ENCODE measurements at places on chromosomes 3 and 15.

GRCh38 chr3:194952841-194953241 lies 267.2 kb downstream of the FAM43A start:
- DNase-seq, result no peak

GRCh38 chr15:45606841-45607240 lies 19.7 kb downstream of the BLOC1S6 start:
- DNase-seq, result no peak

- no peak for DNase-seq
These were observed 68.7 kb downstream of the SUMF1 start for GRCh38 chr3:4398120-4398940.

- DNase-seq, result no peak
These were observed 509.9 kb downstream of the VGLL3 start for GRCh38 chr3:86481031-86481430.

DNA sequence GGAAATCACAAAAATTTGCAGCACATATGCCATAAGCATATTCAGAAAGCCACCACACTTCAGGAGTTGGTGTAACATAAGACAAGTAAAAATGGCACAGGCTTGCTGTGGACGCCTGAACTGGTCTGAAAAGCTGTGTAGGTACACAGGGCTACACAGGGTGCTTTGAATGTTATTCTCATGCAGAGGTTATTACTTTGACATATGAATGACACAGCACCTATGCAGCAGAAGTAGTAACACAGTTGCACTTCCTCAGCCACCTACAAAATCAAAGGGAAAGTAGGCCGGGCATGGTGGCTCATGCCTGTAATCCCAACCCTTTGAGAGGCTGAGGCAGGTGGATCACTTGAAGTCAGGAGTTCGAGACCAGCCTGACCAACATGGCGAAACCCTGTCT lies 54.5 kb downstream of the OSBPL10 start:
- no peak for DNase-seq

DNA sequence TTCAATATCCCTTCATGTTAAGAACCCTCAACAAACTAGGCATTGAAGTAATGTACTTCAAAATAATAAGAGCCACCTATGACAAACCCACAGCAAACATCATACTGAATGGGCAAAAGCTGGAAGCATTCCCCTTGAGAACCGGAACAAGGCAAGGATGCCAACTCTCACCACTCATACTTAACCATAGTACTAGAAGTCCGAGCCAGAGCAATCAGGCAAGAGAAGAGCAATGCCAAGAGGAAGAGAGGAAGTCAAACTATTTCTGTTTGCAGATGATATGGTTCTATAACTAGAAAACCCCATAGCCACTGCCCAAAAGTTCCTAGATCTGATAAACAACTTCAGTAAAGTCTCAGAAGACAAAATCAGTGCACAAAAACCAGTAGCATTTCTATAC lies 161.9 kb downstream of the UBE2E2 start:
- no peak for DNase-seq

- no peak for DNase-seq
These were observed 27.9 kb upstream of the SFMBT1 start for GRCh38 chr3:53073553-53074365.

DNA sequence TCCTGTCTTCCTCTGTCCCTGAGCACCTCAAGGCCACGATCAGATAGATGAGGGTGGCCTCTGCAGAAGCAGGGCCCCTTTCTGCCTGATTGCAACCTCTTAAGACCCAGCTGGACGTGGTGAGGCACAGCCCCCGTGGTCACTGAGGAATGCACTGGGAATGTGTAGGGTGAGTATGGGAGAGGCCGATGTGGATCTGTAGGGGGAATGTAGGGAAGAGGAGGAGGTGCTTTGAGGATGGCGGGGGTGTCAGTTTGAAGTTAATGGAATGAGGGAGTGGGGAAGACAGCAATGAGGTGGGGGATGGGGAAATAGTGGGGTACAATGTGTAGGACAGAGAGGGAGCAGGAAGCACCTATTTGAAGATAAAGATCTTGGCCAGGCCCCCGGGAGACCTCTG lies 785 bp upstream of the IQCF5 start:
- no peak for DNase-seq

DNA sequence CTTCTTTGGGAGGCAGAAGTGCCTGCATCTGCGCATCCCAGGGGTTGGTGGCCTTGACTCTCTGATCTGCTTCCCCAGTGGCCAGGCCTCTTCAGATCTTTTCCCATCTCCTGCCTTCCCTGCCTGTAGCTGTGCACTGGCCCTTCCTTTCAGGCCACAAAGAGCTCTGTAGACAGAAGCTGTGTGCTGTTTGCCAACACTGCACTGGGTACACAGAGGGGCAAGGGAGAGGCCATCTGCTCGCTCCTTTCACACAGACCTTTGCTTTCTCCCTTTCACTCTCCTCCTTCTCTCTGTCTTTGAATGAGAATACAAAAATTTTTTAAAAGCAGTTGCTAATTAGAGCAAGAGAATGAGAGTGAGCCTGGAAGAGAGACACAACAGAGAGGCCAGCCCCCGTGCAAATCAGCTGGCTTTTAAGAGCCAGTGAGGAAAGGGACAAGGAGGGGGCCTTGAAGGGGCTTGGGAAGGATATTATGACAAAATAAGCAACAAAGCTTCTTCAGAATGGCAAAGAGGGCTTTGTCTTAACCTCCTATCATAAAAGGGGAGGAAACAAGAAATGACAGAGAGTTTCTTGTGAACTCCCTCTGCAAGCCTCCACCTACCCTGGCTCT lies 170.9 kb downstream of the EPHB1 start:
- DNase-seq, result no peak

GRCh38 chr15:66964111-66964738 lies 101.2 kb upstream of the SMAD3 start:
- no peak for DNase-seq

GRCh38 chr15:59751552-59752413 lies 62.7 kb upstream of the BNIP2 start:
- no peak for DNase-seq

- DNase-seq, result no peak
These were observed 71.7 kb downstream of the RPLP1 start for GRCh38 chr15:69524296-69524695.

All from fibroblast of skin of right quadriceps (primary cell).